ENCODE measurements at places on chromosomes 2 and 18.

DNA sequence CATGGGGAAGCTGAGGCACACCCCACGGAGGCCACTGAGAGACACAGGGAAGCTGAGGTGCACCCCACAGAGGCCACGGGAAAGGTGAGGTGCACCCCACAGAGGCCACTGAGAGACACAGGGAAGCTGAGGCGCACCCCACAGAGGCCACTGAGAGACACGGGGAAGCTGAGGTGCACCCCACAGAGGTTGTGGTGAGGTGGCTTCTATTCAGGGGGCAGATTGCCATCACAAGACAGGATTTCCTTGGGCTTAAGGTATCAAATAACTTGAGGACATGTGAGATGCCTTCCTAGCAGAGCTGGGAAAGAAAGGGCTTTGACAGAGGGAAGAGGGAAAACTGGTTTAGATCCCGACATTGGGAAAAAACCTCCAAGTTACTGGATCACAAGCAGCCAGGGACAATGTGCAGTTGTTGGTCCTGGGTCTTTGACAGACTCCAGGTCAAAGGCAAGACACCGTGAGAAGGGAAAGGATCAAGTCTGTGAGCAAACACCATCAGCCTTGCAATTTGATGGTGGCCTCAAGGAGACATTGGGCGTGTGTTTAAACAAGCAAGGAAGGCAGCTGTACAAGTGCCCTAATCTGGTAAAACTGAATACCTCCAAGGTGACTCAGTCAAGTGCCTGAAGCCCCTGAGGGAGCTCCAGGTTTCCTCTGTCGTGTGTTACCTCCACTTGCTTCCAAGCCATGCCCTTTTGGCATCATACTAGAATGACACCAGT lies 133.2 kb upstream of the EPAS1 start:
- peak; percentile 68 for DNase-seq

GRCh38 chr18:12028674-12029073 lies 47.4 kb downstream of the IMPA2 start:
- no peak for DNase-seq

GRCh38 chr2:193907561-193907960 lies 1712.8 kb upstream of the TMEFF2 start:
- DNase-seq = no peak

- DNase-seq = no peak
These were observed 7.8 kb upstream of the ARHGAP25 start for GRCh38 chr2:68726608-68727367.

GRCh38 chr18:24923138-24923537 lies 428.8 kb downstream of the ZNF521 start:
- no peak for DNase-seq

DNA sequence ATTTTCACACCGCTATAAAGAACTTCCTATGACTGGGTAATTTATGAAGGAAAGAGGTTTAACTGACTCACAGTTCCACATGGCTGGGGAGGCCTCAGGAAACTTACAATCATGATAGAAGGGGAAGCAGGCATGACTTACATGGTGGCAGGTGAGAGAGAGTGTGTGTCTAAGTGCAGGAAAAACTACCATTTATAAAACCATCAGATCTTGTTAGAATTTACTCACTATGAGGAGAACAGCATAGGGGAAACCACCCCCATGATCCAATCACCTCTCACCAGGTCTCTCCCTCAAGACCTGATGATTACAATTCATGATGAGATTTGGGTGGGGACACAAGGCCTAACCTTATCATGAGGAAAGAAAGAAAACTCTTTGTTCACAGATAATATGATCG lies 174.6 kb downstream of the SRBD1 start:
- peak; percentile 33 for DNase-seq

- peak; percentile 2 for DNase-seq
These were observed 159.3 kb downstream of the CYRIA start for GRCh38 chr2:16506366-16506765.

- DNase-seq = no peak
These were observed 47.6 kb upstream of the FHL2 start for GRCh38 chr2:105446501-105446900.

- DNase-seq = no peak
These were observed 135.5 kb upstream of the PKDCC start for GRCh38 chr2:41912337-41912736.

DNA sequence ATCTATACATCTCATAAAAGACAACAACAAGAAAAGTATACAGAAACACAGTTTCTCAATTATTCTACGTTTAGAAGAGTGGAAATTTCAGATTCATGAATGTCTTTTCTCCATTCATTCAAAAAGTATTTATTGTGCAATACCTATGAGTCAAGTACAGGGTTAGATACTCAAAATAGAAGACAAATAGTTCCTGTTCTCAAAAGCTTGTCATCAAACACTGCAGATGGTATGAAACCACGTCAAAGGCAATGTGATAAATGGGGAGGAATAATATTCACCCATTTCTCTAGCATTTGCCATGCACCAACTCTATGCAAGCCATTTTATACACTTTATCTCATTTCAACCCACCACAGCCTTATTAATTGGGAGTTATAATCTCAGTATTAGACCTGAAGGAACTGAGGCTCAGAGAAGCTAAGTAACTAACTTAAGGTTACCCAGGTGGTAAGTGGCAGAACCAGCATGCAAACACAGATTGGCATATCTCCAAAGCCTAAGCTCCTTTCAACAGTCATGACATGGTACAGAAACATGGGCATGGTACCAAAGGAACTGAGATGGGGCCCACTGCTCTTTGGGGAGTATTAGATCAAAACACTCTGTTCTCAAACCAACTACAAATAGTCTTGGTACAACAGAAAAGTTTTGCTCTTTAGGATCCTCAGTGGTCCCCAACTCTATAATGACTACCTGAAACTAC lies 67.2 kb upstream of the NPAS2 start:
- DNase-seq = peak; percentile 77

DNA sequence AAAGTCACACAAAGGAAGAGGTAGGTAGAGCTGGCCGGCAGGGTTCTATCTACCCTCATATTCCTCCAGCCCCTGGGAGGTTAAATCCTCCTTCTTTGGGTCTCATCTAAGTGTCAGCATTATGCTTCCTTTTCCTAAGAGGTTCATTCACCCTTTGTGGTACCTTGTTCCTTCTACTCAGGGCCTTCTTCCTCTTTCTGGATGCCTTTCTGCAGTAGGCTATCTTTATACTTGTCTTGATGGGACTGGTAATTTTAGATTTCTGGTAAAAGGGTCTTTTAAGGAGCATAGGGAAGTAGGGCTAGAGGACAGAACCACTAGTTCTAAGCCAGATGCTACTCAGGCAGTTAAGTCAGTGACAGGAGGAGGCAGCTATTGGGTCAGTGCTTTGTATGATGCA lies 13.7 kb upstream of the TNP1 start:
- DNase-seq = no peak
